ENCODE measurements at places on chromosomes 1 and 21. TPM values are rescaled to one million over a fixed set of nuclear protein-coding genes. Genes with fewer than 3 reads are reported as not detected.

The KRTCAP2 gene
- 118 TPM for total RNA-seq

The SPRR2F gene
- total RNA-seq = not detected

The CD247 gene
- 0.92 TPM for total RNA-seq

The SPATA46 gene
- total RNA-seq = not detected

The PRRX1 gene
- 46.3 TPM for total RNA-seq

The IL6R gene
- 13.1 TPM for total RNA-seq

The LEPR gene
- total RNA-seq = 3.5 TPM

The GJA4 gene
- 23.0 TPM for total RNA-seq

The CELA2A gene
- not detected for total RNA-seq

The ANP32E gene
- total RNA-seq = 28.6 TPM

The CYP4Z1 gene
- 0.97 TPM for total RNA-seq

The CD101 gene
- 0.38 TPM for total RNA-seq

The ZNF644 gene
- total RNA-seq = 27.7 TPM

The KIF21B gene
- 0.43 TPM for total RNA-seq

The CDC7 gene
- 0.95 TPM for total RNA-seq

The COL16A1 gene
- total RNA-seq = 12.7 TPM

The ELF3 gene
- total RNA-seq = 0.54 TPM

The DMBX1 gene
- total RNA-seq = not detected

The NDUFS5 gene
- total RNA-seq = 776 TPM

The RIMS3 gene
- 1.6 TPM for total RNA-seq

The PTGFRN gene
- 119 TPM for total RNA-seq

The MIXL1 gene
- total RNA-seq = not detected

The ANGPTL3 gene
- not detected for total RNA-seq

The KCNJ9 gene
- not detected for total RNA-seq

The ADAMTSL4 gene
- total RNA-seq = 80.3 TPM
